ENCODE measurements at places on chromosomes 16 and 17.
A peak's percentile ranks its signal among the peaks of the same experiment; 100 is the strongest.

DNA sequence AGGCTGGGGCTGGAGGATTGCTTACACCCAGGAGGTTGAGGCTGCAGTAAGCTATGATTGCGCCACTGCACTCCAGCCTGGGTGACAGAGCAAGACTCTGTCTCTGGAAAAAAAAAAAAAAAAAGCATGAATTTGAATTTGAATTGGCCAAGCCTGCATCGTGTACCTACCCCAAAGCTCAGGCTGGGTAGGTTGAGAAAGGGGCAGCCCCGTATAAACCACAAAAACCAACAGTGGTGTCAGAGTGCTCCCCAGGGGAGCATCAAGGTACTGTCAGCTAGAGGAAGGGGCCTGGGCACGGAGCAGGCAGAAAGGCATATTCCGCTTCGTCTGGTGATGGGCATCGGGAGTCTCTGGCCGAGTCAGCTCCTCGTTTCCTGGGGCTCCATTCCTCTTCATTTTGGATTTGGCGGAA lies 40.9 kb downstream of the RAP1GAP2 start:
- no peak for DNase-seq

DNA sequence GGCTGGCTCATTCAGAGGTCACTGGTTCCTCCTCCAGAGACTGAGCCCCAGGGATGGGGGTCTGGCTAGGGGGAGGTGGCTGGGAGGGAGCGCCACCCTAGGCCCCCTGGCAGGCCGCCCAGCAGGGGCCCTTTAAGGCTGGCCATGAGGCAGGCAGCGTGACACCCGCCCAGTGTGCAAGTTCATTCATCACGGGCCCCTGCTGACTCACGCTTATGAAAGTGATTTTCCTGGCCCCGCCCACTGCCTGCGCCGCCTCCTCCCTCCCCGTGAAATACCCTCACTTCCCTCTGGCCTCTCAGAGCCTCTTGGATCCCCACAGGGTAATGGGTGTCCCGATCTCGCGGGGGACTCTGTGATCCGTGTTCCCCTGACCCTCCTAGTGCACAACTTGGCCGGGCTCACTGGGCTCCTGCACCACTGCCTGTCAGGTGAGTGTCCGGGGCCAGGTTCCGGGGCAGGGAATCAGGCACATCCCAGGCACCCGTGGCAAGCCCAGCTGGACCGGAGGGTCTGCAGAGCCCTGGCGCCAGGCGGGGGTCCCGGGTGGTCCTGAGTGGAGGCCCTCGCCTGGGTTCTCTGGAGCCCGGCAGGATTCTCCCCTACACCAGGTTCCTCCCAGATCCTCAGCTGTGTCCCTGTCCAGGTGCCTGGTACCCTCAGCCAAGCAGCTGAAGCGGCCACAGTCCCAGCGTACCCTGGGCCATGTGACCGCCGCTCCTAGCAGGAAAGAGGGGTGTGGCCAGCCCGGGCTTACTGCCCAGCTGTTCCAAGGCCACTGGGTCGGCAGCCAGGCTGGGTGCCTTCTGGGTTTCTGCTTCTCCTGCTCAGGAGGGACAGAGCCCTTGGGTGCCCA lies at the start of gene OSGIN1:
Gene OSGIN1 (plus strand): TSS at position 301 of the 856 bp plus-strand sequence. CDS start 4,432 bp downstream, outside the sequence.
- peak; percentile 97 for DNase-seq

- peak; percentile 25 for DNase-seq
Observed at GRCh38 chr16:88634141-88634993, 4.0 kb upstream of the IL17C start.

DNA sequence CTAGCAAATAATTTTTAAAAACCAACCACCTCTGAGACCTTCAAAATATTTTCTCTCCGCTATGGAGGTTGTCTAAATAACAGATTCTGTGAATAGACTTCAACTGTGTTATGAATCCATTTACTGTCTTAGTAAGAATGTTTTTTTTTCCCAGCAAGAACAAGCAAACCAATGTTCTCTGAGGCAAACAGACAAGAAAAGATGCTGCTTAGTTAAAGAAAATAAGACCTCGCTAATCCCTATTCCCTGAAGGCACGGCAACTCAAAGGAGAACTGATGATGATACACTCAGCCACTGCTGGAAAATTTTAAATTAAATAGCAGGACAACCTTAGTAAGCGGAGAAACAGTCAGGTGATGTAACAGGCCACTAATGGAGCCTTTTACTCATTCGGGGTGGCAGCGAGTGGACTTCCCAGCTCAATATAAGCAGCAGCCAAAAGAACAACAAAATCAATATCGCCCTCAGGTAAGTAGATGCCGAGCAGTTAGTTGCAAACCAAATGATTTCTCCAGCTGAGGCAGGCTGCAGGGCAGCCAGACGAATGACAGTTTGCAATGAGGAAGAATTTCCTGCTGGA lies 81.8 kb downstream of the CPPED1 start:
- DNase-seq: no peak

DNA sequence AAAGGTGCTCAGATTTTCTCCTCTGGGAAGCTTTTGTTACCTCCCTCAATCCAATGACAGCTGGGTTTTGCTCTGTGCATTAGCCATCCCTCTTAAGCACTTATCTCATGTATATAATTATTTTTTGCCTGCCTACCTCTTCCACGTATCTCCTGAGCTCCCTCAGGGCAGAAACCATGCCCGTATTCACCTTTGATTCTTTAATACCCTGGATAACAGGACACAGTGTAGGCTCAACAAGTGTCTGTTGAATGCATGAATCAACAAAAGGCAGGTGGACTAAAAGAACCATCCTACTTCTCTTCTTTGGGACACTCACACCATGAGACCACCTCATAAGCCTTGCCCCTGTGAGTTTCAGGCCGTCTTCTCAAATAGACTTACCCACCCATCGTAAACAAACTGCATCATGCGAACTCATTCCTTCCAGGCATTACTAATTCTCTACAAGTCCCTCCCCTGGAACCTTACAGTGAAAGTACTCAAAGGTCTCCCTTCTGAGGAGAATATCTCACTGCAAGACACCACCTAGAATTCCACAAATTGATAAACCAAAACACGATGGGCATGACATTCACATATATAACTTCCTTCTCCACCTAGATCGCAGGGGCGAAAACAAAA lies 3.2 kb downstream of the ARHGAP17 start:
- no peak for DNase-seq

Data from testis (tissue), 5 donors.